NT2/D1 (cell line): ENCODE measurements at places on chromosomes 2 and 18.
A peak's percentile ranks its signal among the peaks of the same experiment; 100 is the strongest.

GRCh38 chr18:34001376-34001775 is 223.3 kb downstream of the NOL4 start:
- no peak for DNase-seq

DNA sequence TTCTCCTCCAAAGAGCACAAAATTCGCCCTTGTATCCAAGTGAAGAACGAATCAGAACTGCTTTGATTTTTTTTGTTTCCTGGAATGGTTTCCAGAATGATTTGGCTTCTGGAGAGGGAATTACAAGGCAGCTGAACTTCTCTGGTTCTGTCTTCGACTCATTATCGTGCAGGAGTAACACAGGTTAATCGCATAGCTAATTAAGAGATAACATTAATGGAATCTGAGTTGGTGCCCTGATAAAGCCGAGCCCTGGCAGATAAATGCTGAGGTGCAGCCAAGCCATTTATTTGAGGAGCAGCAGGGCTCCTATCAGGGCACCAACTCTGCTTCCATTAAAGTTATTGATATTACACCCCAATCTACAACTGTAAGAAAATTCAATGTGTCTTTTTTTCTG is 433.7 kb downstream of the ZNF521 start:
- DNase-seq, result no peak

- DNase-seq, result no peak
Measured at GRCh38 chr2:159902722-159903121, 104.7 kb upstream of the CD302 start.

DNA sequence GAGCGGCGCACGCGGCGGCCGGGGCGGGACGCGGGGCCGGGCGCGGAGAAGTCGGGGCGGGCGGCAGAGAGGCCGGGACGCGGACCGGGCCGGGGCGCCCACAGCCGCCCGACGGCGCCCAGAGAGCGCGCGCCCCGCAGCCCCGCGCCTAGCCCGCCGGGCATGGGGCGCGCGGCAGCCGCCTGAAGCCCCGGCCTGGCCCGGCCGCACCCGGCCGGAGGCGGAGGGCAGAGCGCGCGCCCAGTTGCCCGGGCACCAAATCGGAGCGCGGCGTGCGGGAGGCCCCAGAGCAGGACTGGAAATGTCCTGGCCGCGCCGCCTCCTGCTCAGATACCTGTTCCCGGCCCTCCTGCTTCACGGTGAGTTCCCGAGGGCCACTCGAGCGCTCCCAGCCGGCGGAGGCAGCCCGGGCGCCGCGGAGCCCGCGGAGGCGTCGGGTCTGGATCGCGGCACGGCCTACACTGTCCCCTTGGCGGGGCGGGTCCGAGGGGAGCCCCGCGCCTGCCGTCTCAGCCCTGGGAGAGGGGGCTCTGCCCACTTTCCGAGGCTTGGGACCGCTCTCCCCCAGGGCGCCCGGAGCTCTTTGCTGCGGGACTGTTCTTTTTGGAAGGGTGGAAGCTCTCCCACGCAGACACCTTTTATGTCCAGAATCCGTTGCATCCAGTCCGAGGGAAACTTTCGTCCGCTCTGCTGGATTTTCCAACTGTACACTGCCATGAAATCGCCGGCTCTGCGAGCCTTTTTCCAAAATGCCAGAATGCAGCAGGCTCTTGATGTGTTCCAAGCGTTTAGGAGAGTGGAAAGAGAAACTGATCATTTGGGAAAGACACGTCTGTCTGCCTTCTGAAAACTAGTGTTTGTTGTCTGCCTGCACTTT is 484 bp downstream of the APCDD1 start:
- DNase-seq, result no peak

DNA sequence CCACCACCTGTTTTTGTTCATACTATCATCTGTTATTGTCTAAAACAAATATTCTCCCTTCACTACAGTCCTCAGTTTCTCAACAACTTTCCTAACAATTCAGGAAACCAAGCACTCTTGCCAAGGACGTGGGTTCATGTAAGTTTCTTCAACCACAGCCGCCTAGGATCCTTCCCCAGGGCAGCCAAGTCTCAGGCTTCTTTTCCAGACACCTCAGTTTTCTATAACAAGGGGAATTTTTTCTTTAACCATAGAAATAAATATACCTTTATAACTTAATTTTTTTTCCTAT is 39.4 kb upstream of the AGPS start:
- no peak for DNase-seq

- no peak for DNase-seq
Measured at GRCh38 chr2:192960945-192961344, 766.2 kb upstream of the TMEFF2 start.

- DNase-seq, result no peak
Measured at GRCh38 chr18:65035701-65036100, 715.1 kb upstream of the CDH7 start.

DNA sequence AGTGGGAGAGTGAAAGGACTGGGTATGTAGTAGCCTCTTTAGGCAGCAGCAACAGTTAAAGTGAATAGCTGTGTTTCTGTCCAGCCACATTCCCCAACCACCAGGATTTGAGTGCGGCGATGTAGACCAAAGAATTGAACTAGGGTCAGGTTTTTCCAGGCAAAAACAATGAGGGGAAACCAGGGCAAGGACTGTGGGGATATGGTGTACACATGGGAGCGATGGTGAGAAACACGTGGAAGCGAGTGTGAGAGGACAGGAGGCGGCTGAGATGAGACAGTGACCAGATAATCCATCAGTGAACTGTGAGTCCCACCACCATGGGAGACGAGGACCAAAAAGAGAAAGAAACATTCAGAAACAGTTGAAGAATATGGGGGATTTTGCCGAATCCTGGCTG is 409.5 kb downstream of the TSN start:
- DNase-seq, result no peak

DNA sequence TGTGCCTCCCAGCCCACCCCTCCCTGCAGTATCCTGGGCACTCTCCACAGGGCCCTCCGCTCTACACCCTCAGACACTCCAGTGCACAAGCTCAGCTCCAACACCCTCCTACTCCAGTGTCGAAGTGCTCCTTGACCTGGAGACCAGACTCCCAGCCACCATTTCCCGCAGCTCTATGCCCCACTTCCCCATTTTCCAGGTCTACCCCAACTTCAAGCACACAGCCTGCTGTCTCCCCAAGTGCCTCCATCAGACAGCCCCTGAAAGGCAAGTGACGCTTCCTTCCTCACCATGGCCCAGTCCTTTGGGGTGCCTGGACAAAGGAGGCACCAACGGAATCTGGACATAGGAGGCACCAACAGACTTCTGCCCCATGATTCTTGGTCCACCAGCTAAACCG is 7.2 kb downstream of the PASK start:
- DNase-seq, result no peak

DNA sequence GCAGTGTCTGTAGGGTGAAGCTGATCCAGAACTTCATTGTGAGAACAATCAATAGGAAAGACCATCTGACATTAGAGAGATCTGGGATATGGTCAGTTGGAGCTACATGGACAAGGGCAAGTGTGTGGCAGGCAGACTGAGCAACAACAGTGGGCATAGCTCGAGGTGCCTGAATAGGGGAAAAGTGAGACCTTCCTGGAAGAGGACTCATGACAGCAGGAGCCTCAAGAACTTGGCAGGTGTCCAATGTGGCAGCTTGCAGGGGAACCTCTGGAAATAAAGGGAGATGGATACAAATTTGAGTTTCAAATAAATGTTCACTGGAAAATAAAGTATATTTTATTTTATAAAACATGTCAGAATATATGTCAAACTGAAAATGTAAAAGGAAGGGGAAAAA is 117.9 kb downstream of the TANC1 start:
- DNase-seq, result no peak

GRCh38 chr18:49581371-49581770 is 19.5 kb downstream of the LIPG start:
- DNase-seq, result no peak

DNA sequence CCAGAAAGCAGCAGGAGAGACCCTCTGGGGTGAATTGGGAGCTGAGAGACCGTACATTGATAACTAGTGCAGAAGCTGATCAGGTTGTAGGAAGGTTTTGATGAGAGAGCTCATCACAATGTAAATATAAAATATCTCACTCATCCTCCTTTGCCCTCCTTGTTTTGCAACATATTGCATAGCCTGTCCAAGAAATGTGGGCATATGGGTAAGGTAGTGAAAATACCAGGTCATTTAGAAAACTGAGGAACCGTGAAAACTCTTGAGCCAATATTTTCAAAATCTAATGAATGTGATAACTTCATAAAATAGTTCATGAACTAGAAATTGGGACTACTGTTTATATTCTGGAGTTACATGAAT is 31.4 kb downstream of the C18orf54 start:
- DNase-seq, result no peak

GRCh38 chr2:237408335-237409000 is 5.5 kb downstream of the COL6A3 start:
- DNase-seq, result no peak

DNA sequence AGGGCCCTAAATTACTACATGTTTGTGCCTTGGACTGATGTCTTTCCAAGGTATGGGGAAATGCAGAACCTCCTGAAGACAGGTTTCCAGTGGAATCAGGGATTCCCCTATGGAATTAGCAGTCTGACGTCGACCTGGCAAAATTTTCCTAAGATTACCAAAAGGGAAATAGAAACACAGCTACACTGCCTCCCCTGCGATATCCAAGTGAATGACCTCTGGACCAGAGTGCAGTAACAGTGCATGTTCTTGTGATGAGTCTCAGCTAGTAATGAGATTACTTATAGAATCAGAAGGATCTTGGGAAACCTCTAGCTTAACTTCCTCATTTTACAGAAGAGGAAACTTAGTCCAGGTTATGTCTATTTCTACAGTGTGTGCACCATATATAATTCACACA is 21.3 kb upstream of the CHST9 start:
- no peak for DNase-seq

DNA sequence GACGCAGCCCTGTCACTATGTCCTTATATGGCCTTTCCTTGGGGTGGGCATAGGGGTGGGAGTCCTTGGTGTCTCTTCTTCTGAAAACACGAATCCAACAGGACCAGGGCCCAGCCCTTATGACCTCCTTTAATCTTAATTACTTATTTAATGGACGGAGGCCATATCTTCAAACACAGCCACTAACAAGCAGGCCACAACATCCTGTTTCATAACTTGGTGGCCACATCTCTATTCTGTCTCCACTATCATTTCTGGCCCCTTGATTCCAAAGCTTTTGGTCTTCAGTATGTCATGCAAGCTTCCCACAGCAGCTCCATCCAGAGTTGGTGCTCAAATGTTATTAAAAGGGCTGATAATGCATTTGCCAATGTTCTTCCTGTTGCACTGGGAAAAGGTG is 287.3 kb upstream of the SMIM21 start:
- no peak for DNase-seq

DNA sequence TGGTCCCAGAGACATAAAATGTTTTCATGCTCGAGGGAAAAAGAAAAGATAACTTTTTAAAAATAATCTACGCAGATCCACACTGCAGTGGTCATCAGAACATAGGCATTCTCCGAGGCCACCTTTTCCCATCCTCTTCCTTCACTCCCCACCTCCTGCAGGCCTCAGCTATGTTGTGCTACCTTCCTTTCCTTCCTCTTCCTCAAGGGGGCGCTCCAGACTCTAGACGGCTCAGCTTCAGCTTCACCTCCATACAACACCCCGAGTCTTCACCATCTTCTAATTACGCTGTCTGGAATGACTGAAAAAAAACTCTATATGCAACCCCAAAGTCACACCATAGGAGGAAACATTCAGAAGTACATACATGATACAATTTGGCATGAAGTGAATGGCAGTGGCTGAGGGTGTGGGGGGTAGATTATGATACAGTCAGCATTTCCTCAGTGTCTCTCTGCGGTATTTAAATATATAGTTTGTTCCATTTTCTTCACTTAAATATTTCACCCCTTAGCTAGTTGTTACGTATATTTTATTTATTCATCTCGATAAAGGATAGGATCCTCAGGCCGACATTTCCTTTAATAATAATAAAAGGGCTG is 583.6 kb downstream of the IRS1 start:
- DNase-seq, result peak; percentile 76

- no peak for DNase-seq
Measured at GRCh38 chr18:23900994-23901393, 113.6 kb upstream of the TTC39C start.

DNA sequence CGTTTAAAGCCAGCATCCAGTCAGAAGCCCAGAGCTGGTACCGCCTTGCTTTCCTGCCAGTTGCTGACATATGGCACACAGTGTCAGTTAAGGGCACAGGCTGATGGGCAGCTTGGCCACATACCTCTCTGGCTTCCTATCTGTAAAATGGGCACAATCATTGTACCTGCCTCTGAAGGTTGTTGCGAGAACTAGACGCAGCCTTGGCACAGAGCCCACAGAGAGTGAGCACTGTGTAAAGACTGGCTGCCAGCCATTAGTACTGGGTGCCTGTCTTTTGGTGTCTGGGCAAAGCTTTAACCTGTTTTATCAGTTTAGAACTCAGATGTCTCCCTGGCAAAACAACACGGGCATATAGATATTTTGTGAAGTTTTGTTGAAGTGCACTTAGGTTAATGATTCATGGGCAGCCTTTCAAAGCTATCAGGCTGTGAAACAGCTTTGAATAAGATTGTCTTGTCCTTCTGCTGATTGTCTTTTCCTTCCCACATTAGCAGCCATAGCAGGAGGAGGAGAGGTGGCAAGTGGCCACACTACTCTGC is 269.5 kb downstream of the NEDD4L start:
- DNase-seq, result no peak

DNA sequence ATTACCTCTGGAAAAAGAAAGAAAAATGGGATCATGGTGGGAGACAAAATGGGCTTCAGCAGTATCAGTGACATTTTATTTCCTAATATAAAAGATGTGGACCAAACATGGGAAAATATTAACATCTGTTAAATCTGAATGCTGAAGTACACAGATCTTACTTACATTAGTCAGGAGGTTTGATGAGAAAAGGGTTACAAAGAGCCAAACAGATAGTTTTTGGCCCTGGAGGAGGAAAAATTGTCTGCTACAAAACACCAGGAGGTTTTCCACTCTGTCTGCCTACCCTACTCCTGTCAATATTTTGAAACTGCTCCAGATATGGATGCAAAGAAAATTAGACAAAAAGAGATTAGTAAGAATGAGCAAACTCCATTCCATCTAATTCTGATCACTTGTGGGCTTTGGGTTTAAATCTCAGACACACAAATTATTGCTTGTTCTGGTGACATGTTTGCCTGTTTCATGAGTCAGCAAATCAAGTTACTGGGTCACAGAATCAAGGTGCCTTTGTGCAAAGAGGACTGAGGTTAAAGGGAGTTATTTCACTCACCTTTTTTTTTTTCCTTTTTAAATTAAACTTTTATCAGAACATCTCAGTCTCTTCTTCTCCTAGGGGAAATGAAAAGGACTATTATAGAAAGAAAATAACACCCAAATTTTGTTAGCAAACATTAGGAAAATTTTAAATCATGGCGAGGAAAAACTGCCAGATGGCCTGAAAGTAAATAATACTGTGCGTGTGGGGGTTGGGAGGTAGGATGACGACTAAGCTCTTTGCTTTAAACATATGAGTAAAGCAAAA is 87.0 kb upstream of the SPATS2L start:
- no peak for DNase-seq

DNA sequence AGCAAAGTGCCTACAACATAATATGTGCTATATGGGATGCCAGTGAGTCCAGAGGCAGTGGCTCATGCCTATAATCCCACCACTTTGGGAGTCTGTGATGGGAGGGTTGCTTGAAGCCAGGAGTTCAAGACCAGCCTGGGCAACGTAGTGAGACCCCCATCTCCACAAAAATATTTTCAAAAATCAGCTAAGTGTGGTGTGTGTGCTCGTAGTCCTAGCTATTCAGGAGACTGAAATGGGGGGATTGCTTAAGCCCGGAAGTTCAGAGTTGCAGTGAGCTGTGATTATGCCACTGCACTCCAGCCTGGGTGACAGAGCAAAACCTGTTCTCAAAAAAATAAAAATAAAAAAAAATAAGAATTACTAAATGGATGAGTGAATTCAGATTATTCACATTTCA is 23.4 kb downstream of the OTX1 start:
- no peak for DNase-seq
